Pancreas (tissue), 10 donors: ENCODE measurements at places on chromosomes 2 and 18. TPM values are rescaled to one million over a fixed set of nuclear protein-coding genes. Genes with fewer than 3 reads are reported as not detected.

The TWIST2 gene
- 1.4 TPM for total RNA-seq

DNA sequence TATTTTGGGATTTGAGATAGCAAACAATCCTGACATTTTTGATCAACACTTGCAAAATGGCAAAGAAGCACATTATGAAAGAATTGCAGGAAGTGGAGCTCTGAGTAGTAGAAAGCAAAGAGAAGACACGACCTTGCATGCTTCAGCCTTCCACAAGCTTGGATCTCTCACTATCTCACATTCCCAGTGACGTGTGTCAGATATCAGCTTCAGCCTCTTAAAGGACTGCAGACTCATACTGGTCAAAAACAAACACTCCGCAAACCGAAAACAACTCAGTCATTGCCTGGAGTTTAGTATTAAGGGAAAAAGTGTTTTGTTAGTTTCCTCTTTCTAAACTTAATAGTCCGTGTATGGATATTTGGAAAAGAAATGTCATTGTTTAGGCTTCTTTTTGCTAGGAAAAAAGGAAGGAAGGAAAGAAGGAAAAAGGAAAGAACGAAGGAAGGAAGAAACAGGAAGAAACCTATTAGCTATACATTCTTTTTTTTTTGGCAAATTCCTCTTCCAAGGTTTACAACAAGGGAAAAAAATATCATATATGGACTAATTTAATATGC, 32.6 kb upstream of the SLC40A1 start:
- no peaks in the 10 kb centered on the region for H3K27me3 ChIP-seq
- H3K4me1 ChIP-seq, result peaks cover 5% of the 10 kb centered on the region
- H3K36me3 ChIP-seq, result no peaks in the 10 kb centered on the region
- DNase-seq, result no peak

- H3K27ac ChIP-seq, result no peak overlapping the region
- no peak for DNase-seq
- H3K36me3 ChIP-seq, result no peaks in the 10 kb centered on the region
- no peak overlapping the region for H3K4me3 ChIP-seq
- H3K4me1 ChIP-seq, result no peaks in the 10 kb centered on the region
- no peaks in the 10 kb centered on the region for H3K27me3 ChIP-seq
Observed at GRCh38 chr2:10610213-10610910, 79.4 kb downstream of the NOL10 start.

The DNAH7 gene
- 4.0 TPM for total RNA-seq

DNA sequence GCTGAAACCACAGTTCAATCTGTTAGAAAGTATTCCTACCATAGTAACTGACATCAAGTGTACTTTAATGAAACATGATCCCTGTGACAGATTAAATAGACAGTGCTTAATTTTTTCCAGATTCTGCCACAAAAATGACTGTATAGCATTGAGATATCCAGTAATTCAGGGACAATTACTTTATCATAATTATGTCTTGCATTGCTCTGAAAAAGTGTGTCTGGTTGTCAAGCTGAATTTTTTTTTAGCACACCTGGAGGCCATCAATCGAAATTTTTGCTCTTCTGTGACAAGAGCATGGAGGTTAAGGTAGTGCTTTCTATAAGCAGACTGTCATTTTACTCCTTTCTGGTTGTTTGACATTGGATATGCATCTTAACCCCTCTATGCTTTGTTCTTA, 1083.8 kb upstream of the NRXN1 start:
- H3K36me3 ChIP-seq, result no peaks in the 10 kb centered on the region
- H3K4me1 ChIP-seq, result no peaks in the 10 kb centered on the region
- no peaks in the 10 kb centered on the region for H3K27me3 ChIP-seq
- no peak for DNase-seq
- H3K4me3 ChIP-seq, result no peak overlapping the region

GRCh38 chr2:73359915-73360697, 25.5 kb upstream of the ALMS1 start:
- H3K4me1 ChIP-seq, result no peaks in the 10 kb centered on the region
- H3K27me3 ChIP-seq, result no peaks in the 10 kb centered on the region
- DNase-seq, result no peak
- no peaks in the 10 kb centered on the region for H3K36me3 ChIP-seq

DNA sequence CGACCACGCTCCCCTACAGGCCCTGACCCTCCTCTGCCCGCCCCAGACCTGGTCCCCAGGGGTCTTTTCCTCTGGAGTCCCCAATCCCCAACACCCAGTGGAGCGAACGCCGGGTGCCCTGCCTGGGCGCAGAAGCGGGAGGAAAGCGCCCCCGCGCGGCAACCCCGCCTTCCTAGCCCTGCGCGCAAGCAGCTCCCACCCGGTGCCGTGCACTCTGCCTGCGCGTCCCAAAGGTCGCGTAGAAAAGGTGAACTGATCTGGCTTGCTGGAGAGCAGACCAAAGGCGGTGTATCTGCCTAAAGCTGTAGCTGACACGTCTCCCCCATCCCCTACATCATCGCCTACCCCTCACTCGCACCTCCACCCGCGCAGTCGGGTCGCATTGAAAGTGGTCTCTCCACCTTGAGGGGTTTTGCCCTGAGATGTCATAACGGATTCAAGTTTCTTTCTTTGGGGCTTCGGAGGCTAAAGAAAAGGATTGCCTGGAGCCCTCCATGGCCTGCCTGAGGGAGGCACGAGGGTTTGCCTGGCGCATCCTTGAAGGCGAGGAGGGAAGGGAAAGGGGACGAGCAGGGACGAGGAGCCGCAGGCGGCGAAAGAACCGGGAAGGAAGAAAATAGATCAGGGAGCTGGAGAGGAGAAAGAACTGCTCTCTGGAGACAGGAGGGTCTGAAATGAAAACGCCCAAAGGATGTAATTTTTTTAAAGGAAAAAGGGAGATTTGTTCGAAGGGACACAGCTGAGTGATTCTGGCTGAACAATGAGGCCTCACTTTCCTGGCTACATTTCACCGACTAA, 5.8 kb downstream of the GAD1 start:
- DNase-seq, result no peak
- no peak overlapping the region for H3K27ac ChIP-seq
- peak overlapping the region; percentile 38 for H3K4me3 ChIP-seq
- H3K4me1 ChIP-seq, result no peaks in the 10 kb centered on the region

The GULP1 gene
- total RNA-seq, result 19.6 TPM

- no peaks in the 10 kb centered on the region for H3K27me3 ChIP-seq
- no peaks in the 10 kb centered on the region for H3K36me3 ChIP-seq
- DNase-seq, result no peak
- no peak overlapping the region for H3K4me3 ChIP-seq
- no peaks in the 10 kb centered on the region for H3K4me1 ChIP-seq
Observed at GRCh38 chr2:199527071-199527470, 69.3 kb upstream of the SATB2 start.

The REG3G gene
- total RNA-seq, result 2,176 TPM

GRCh38 chr2:40213071-40213470, 238.8 kb downstream of the SLC8A1 start:
- H3K36me3 ChIP-seq, result no peaks in the 10 kb centered on the region
- no peak overlapping the region for H3K27ac ChIP-seq
- no peaks in the 10 kb centered on the region for H3K27me3 ChIP-seq
- H3K4me3 ChIP-seq, result no peak overlapping the region
- no peaks in the 10 kb centered on the region for H3K4me1 ChIP-seq
- DNase-seq, result no peak

DNA sequence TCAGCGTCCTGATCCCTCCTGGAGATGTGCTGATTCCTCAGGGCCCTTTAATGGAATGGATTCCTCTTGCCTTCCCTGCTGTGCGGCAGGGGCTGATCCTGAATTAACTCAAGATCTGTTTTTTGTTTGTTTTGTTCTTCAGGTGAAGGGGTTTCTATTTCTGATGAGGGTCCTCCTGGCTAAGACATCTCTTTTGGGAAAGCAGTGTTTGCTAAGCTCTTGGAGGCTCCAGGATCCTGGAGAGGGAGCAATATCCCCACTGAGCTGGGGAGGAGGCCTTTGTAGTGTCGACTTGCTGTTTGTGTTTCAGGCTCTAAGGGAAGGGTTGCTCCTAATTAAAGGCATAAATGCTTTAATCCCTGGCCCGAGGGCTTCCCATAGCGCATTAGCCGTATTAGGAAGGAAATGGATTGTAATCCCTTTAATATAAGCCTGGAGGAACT, 65.3 kb upstream of the FOXI3 start:
- H3K36me3 ChIP-seq, result no peaks in the 10 kb centered on the region
- no peak overlapping the region for H3K4me3 ChIP-seq
- H3K4me1 ChIP-seq, result no peaks in the 10 kb centered on the region
- H3K27me3 ChIP-seq, result no peaks in the 10 kb centered on the region
- H3K27ac ChIP-seq, result no peak overlapping the region

The TMEM200C gene
- under 0.01 TPM for total RNA-seq

- H3K27ac ChIP-seq, result no peak overlapping the region
- no peaks in the 10 kb centered on the region for H3K27me3 ChIP-seq
- H3K4me3 ChIP-seq, result no peak overlapping the region
- no peak for DNase-seq
Observed at GRCh38 chr2:15675456-15676195, 84.0 kb downstream of the DDX1 start.

DNA sequence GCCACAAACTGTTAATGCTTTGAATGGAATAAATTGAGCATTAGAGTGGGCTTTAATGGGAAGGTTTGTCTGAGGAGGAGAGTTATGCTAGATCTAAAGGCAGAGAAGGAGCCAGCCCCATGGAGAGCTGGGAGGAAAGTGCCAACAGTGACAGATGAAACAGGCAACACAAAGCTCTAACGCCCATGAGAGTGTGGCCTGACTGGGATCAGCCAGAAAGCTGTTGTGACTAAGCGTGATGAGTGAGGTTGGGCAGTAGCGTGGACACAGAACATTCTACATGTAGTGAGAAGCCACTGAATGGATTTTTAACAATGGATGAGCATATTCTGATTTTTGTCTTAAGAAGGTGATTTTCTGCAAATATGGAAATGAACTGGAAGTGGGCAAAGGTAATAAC, 185.3 kb upstream of the SIX2 start:
- H3K4me1 ChIP-seq, result no peaks in the 10 kb centered on the region
- no peaks in the 10 kb centered on the region for H3K27me3 ChIP-seq
- no peak overlapping the region for H3K27ac ChIP-seq
- DNase-seq, result no peak

DNA sequence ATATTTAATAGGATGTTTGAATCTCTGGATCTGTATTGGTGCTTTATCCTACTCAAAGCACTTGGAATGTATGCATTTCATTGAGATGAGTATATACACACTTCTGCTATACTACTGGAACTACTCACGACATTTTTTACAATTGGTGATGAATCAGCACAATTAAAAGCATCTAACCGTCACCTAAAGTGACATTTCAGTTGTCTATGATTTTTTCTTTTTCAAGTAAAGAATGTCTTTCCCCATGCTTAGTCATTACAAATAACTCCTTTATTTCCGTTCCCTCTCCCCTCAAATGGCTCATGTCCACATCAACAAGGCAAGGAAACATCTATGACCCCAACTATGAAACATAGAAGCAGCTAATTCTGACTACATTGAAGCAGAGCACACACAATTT, 77.3 kb downstream of the CLIP4 start:
- no peaks in the 10 kb centered on the region for H3K4me1 ChIP-seq
- H3K27me3 ChIP-seq, result no peaks in the 10 kb centered on the region
- no peak for DNase-seq
- H3K27ac ChIP-seq, result no peak overlapping the region

The ERBB4 gene
- total RNA-seq, result 3.9 TPM

- no peaks in the 10 kb centered on the region for H3K27me3 ChIP-seq
- H3K36me3 ChIP-seq, result no peaks in the 10 kb centered on the region
- no peaks in the 10 kb centered on the region for H3K4me1 ChIP-seq
- H3K4me3 ChIP-seq, result no peak overlapping the region
Observed at GRCh38 chr2:132522901-132523300, 106.3 kb downstream of the GPR39 start.

DNA sequence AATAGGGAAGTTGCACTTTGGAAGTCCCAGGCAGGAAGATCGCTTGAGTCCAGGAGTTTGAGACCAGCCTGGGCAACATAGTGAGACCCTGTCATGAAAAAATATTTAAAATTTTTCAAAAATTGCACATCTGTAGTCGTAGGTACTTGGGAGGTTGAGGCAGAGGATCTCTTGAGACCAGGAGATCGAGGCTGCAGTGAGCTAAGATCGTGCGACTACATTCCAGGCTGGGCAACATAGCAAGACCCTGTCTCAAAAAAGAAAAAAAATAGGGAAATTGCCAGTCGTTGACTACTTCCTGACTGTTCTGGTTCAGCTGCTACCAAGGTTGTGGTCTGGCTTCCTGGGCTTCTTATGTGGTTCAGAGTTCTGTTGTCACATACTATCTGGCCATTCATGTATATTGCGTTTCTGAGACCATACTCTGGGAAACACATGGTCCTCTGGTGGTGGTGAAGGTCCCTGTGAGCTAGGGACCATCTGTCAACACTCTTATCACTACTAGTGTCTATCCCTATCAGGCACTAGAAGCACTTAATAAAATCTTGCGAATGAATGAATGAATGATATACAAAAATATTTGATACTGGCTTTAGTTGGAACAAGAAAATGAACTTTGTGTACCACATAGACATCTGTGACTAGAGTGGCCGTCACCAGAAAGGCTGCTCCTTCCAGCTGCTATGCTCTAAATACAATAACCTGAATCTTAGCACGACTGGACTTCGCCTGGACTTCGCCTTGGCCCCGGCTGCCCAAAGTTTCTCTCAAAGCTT, 861 bp upstream of the KLHL23 start:
- H3K27ac ChIP-seq, result peak overlapping the region; percentile 42
- no peaks in the 10 kb centered on the region for H3K36me3 ChIP-seq
- DNase-seq, result no peak
- no peaks in the 10 kb centered on the region for H3K27me3 ChIP-seq
- peaks cover 12% of the 10 kb centered on the region for H3K4me1 ChIP-seq

GRCh38 chr2:240685771-240686371, 3.2 kb upstream of the AQP12B start:
- H3K27ac ChIP-seq, result peak overlapping the region; percentile 38
- H3K27me3 ChIP-seq, result no peaks in the 10 kb centered on the region
- no peaks in the 10 kb centered on the region for H3K4me1 ChIP-seq
- peak; percentile 67 for DNase-seq

GRCh38 chr2:109558076-109558882, 55.5 kb downstream of the SEPTIN10 start:
- H3K27me3 ChIP-seq, result no peaks in the 10 kb centered on the region
- peaks cover 16% of the 10 kb centered on the region for H3K4me1 ChIP-seq
- DNase-seq, result no peak
- peak overlapping the region; percentile 76 for H3K27ac ChIP-seq

The OTOS gene
- total RNA-seq, result not detected

- no peaks in the 10 kb centered on the region for H3K36me3 ChIP-seq
- DNase-seq, result no peak
- H3K4me3 ChIP-seq, result no peak overlapping the region
- H3K4me1 ChIP-seq, result no peaks in the 10 kb centered on the region
- H3K27ac ChIP-seq, result no peak overlapping the region
- no peaks in the 10 kb centered on the region for H3K27me3 ChIP-seq
Observed at GRCh38 chr2:163044114-163044513, 205.5 kb upstream of the KCNH7 start.

- H3K27ac ChIP-seq, result no peak overlapping the region
- no peak overlapping the region for H3K4me3 ChIP-seq
- no peaks in the 10 kb centered on the region for H3K4me1 ChIP-seq
- H3K27me3 ChIP-seq, result no peaks in the 10 kb centered on the region
Observed at GRCh38 chr2:241865957-241866789, 3.4 kb upstream of the RTP5 start.

The SAG gene
- not detected for total RNA-seq

The ANKRD62 gene
- total RNA-seq, result 2.8 TPM

GRCh38 chr2:173404841-173405750, 50.4 kb downstream of the CDCA7 start:
- DNase-seq, result no peak
- H3K27ac ChIP-seq, result no peak overlapping the region
